ENCODE measurements at places on chromosomes 4 and X.

- no peak for DNase-seq
Observed at GRCh38 chr4:155506745-155507144, 130.0 kb upstream of the MAP9 start.

GRCh38 chr4:110088670-110089069 lies 109.7 kb downstream of the ELOVL6 start:
- no peak for DNase-seq

DNA sequence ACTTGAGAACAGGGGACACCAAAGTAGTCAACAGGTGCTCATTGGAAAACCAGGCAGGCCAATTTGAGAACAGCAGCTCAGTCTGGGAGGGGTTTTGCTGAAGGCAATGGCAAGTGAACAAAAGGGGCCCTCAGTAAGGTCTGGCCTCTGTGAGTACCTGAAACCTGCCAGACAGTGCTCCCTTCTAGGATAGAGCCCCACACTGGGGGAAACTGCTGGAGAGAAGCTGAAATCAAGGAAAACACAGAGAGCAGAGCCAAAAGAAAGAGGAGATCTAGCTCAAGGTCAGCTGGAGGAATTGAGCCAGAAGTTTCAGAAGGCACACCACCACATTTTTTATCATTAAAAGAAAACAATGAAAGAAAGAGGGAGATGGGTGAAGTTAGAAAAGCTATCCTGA lies 28.2 kb downstream of the PNMA6E start:
- no peak for DNase-seq

- DNase-seq: no peak
Observed at GRCh38 chr4:145375416-145375815, 106.2 kb upstream of the SMAD1 start.

- DNase-seq: no peak
Observed at GRCh38 chrX:111167334-111167733, 71.3 kb downstream of the PAK3 start.
